Renal cortical epithelial cell (primary cell): ENCODE measurements at places on chromosomes 5 and 9.
A peak's percentile ranks its signal among the peaks of the same experiment; 100 is the strongest.

GRCh38 chr5:150229571-150229970 lies 39.7 kb downstream of the SLC6A7 start:
- DNase-seq, result no peak

DNA sequence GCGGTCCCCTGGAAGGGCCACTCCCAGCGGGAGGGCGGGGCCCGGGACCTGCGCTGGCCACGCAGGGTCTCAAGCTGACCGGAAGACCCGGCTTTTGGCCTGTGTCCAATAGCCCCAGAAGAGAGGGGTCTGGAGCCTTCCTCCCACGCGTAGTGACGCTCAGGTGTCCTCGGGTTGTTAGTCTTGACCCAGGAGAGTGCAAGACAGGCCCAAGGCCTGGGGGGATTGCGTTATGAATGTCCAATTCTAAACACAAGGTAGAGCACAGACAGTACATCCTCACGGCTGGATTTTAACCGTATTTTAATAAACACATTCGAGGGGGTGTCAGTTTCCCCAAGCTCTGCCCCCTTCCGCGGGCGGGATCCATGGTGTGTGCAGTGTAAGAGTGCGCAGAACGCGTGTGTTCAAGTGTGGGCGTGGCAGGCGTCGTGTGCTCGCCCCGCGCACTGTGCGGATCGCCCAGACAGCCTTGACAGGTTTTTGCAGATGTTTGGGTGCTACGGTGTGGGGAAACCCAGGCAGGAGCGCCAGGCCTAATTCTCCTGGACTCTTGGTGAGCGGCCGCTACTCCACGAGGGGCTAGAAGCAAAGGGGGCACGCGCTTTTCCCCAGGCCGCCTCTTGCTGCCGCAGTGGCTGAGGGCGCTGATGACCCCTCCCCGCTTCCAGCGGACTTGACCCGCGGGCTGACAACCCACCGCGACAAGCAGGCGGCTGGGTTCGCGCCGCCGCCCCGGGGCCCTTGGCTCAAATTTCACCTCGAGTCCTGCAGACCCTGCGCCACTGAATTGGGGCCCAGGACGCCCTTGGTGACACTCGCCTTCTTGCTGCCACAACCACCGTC lies 6.1 kb upstream of the DMRT3 start:
- DNase-seq, result no peak

DNA sequence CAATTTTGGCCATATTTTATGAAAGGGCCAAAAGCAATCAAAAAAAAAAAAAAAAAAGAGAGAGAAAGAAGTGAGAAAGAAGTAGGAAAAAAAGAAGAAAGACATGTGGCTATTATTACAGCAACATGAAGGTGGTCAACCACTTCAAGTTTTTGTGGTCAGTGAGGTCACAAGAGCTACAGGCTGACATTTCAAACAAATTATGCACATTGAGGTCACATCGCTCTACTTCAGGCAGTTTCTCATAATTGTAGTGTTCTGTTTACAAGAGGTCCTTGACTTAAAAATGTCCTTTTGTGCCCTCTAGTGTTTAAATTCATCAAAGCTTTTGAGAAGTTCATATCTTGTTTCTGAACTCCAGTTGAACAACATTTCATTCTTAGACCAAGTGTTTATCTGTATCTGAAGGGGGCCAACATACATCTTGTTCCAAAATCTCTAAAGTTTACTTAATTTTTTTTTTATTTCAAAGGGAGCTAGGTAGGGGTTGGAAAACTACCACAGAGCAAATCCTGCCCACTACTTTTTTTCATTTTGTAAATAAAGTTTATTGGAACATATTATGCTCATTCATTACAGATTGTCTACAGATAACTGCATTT lies 513.1 kb downstream of the PDE4D start:
- DNase-seq, result peak; percentile 93

- no peak for DNase-seq
Measured at GRCh38 chr5:172558076-172558976, 82.7 kb upstream of the NEURL1B start.

GRCh38 chr5:61519728-61520277 lies 187.7 kb downstream of the ZSWIM6 start:
- DNase-seq, result no peak

GRCh38 chr9:116000748-116001329 lies 152.8 kb upstream of the PAPPA start:
- no peak for DNase-seq

DNA sequence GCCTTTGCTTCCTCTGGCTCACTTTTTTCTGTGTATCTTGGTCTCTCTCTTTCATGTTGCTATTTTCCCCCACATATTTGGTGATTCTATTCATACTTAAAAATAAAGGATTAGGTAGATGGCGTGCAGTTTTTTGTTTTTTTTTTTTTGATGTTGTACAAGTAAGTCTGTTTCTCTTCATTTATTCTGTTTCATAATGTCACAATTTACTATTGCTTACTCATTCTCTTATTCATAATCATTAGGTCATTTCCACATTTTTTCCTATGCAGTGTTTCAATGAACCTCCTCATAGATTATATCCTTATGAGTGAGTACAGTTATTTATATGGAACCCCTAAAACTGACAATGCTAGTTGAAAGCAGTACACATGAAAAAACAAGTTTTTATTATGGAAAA lies 136.3 kb downstream of the APBA1 start:
- no peak for DNase-seq

DNA sequence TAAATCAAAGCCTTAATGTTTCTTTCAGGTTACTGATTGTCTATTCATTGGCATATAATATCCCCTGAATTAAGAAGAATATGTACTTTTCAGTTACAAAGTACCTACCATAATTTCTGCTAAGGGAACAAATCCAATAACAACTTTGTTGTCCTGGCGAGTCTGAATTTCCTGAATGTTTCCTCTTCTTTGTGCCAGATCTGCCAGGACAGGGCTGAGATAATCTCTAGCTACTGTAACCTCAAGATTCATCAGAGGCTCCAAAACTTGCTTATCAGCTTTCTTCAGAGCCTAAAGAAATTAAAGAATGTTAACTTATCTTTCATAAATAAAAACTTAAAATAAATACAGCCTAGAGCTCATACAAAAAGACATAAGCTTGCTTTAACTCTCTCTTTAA lies 37.2 kb downstream of the HEXB start:
- DNase-seq, result no peak

DNA sequence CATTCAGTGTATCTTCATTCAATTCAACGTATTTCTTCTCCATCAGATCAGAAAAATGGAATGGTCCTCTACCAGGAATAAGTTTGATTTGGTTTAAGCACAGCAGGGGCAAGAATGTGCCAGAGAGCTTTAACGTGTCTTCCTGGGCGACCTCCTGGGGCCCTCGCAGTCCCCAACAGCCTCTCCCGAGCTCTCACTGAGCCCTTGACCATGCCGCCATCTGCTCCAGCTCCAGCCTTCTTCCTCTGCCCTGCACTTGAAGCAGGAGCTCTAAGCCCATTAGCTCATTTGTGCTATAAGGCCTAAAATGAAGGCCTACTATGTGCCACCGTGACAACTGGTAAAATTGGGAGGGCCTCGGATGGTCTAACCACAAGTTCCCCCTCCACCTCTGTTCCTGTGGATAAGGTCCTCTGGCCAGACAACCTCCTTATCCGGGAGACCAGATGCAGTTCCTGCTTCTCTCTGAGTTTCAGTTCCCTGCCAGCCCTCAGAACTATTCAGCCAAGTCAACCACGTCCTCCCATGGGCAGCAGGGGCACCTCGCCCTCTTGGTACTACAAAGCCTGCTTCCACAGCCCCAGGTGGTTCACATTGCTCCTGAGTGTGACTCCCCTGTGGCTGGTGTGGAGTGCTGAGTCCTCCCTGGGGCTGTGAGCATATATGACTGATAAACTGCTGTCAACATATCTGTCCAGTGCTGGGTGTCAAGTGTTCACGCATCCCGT lies 35.8 kb downstream of the C5orf15 start:
- peak; percentile 40 for DNase-seq

GRCh38 chr5:154358516-154359220 lies 87.1 kb upstream of the SAP30L start:
- DNase-seq, result peak; percentile 64

- peak; percentile 92 for DNase-seq
Measured at GRCh38 chr5:75640395-75640794, 29.1 kb downstream of the ANKDD1B start.

DNA sequence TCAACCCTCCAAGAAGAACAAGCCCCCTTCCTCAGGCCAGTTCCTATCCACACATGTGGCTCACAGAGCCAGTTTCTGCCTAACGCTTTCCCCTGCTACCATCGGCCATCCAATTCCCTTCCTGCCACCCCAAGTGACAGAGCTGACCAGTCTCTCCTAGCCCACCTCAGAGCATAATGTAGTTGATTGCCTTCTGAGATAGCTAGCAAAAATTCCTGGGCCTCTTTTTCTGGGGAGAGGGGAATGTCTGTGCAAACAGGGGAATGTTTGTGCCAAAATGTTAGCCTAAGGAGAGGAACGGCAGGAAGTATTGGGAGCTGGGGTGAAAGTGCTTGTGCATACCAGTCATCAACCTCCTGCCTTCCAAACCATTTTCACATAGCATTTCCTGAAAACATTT lies 157.0 kb downstream of the PJA2 start:
- no peak for DNase-seq

DNA sequence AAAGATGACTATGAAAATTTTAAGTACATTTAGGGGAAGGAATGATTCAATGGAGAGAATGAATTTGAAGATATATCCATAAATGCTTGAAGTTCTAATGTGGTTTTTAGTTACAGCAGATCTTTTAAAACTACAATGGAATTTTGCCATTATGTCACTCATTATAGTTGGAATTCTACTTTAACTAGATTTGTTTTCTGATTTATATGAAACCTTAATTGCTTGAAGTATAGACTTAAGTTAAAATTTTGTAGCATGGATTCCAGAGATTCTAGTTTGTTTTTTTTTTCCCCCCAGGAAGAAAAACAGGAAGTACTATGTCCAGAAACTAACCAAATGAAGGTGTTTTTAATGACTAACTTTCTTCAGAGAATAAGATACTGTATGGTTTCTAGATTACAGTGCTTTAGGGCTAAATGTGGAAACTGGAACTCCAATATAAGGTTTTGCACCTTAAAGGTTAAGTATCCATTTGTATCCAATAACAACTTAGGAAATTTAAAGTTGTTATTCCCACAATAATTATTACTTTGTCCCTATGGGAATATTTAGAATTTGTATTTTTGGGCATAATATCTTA lies 70.3 kb downstream of the ZSWIM6 start:
- DNase-seq, result peak; percentile 42

DNA sequence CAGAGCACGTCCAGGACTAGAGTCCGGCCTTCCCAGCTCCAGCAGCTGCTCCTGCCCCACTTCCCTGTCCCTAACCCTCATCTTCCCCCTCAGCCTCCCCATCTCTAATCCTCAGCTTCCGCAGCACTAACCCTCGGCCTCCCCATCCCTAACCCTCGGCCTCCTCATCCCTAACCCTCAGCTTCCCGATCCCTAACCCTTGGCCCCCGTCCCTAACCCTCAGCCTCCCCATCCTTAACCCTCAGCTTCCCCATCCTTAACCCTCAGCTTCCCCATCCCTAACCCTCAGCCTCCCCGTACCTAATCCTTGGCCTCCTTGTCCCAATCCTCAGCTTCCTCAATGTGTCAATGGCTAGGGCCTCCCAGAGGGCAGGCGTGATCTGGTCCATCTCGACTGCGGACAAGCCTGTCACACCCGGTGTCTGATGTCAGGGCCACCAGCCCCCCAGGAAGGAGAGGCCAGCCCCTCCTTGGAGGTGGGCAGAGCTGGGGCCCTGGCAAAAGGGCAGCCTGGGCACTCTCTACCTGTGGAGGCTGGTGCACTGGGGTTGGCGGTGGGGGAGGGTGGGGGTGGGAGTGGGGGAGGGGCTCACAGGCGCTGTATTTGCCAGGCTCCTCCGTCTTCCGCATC lies 1.4 kb downstream of the OBP2B start:
- DNase-seq, result no peak

- DNase-seq, result peak; percentile 57
Measured at GRCh38 chr5:149831492-149831891, 101.4 kb downstream of the PPARGC1B start.
